ENCODE measurements at places on chromosomes 13 and 19.

DNA sequence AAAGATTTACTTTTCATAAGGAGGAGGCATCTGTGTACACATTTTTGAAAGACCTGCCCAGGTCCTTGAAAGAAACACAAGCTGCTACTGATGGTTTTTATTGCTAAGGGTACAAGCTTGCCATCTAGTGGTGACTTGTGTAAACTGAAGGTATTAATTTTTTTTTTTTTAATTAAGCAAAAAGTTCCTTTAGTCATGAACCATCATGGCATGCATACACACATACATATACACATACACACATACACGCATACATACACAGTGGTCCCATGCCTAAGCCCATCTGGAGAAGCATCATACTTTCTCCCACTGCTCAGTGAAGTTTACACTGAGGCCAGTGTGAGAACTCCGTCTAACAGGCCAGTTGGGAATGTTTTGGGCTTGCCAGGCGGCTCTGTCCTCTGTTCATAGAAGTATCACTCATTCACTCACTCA, 312.5 kb downstream of the DCLK1 start:
- no peak for DNase-seq

DNA sequence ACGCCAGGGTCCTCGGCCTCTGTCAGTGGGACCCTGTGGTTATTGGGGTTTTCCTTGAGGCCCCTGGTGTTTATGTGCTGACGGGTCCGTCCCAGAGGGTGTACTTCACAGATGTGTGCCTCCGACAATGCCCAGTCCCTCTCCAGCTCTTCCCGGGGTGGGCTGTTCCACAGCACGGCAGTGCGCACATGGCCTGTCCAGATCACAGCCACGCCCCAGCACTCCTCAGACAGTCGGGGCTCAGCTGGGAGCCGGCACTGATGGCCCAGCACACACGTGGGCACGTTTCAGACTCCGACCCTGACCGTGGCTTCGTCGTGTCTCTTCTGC, 16.9 kb upstream of the F7 start:
- DNase-seq, result no peak

DNA sequence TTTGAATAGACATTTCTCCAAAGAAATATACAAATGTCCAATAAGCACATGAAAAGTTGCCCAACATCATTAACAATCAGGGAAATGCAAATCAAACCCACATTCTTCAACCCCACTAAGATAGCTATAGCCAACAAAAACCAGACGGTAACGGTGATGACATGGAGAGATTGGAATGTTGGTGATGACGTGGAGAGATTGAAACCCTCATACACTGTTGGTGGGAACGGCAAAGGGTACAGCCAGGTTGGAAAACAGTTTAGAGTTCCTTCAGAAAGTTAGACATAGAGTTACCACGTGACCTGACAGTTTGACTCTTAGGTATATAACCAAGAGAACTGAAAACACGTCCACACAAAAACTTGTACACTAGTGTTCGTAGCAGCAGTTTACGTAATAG, 48.1 kb downstream of the TNFRSF19 start:
- no peak for DNase-seq

GRCh38 chr19:19115954-19116353, 22.3 kb downstream of the TMEM161A start:
- DNase-seq, result no peak

DNA sequence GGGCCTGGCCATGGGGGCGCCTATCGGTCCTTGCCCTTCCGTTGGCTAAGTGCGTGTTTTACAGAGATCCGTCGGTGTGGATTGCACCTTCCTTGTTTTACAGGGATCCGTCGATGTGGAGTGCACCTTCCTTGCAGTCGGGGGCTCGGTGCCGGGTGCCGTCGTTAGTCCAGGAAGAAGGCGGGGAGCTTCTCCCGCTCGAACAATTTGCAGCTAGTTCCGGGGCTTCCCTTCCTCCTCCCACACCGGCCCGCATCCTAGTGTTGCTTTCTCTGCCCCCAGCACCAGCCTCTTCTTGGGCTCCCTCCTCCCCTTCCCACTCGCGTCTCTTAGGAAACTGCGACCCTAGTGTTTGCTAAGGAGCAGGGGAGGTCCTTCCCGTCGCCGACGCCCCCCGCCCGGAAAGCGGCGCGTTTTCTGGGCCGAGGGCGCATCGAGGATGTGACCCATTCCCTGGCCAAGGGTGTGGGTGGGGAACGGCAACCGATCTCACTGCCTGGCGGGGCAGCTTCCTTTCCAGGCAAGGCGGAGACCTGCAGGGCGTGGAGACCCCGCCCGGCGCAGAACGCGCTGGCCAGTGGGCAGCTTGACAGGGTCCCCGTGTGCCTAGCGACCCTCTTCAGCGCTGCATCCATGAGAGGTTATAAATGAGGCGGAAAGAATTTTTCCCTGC, 75.7 kb upstream of the ZNF91 start:
- DNase-seq, result no peak

- no peak for DNase-seq
Measured at GRCh38 chr13:43088093-43088511, 64.7 kb downstream of the DNAJC15 start.

GRCh38 chr19:30209617-30210600, 162.3 kb upstream of the ZNF536 start:
- no peak for DNase-seq

DNA sequence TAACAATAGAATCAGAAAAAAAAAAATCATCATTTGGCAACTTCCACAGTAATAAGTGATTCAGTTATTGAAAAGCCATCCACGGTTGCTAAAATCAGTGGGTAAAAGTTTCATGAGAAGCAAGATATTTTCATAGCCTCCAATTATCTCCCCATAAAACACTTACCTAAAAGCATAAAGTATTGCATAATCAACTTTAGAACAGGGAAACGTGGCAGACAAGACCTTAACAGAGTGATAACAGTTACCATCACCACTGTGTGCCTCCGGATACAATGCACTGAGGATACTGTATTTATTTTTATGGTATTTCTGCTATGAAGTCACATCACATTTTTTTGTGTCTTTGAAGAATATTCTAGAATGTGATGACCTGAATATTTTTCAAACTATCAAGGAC, 37.0 kb downstream of the ABCC4 start:
- DNase-seq, result no peak

DNA sequence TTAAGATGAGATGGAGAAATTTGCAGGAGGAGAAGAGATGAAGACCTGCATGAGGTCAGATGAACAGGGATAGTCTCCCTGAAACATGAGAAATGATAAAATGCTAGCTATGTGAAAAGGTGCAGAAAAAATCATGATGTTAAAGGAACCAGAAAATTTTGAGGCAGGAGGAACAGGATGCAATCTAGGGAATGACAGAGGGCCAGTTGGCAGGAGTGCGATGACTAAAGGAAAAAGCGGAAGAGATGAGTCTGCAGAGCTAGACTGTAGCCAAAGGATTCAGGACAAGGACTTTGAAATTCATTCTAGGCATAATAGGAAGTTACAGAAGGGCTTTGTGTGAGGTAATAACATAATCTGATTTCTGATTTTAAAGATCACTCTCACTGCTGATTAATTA, 77.9 kb downstream of the TRPC4 start:
- DNase-seq, result no peak

- DNase-seq, result no peak
Measured at GRCh38 chr13:44386913-44387556, 13.4 kb downstream of the SERP2 start.

DNA sequence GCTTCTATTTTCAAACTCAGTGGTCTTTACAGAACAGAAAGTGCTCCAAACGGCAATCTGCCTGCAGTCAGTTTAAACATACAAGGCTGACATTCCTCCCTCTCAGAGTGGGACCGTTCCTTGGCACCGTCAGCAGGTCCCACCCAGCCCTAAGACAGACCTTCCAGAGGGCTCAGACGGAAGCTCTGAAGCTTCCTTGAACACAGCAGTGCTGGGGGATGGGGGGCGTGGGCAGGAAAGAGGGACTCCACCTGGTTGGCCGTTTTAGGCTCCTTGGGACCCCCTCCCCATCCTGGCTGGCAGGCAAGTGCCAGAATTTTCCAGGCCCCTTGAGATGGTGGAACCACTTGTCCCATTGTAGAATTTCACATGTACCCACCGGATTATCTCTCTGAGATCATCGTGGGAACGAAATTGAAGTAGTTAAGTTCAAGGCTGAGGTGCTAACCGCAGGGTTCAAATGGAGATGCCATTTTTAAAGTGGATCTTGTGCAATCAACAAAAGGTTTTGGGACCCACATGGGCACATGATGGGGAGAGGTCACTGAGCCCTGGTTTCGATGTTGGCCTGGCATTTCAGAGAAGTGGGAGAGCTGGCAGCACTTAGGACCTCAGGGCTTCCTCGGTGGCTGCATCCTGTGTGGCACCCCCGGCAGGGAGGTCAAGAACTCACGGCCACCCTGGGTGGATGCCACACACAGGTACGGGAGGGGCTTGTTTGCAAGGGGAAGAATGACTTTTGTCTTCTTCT, 46.2 kb downstream of the KLF2 start:
- no peak for DNase-seq

GRCh38 chr13:44312834-44313551, 60.6 kb upstream of the SERP2 start:
- no peak for DNase-seq

All from DMS 273 treated with DMSO at 0.1 percent for 48 hours (cell line).